Nasal cavity respiratory epithelium epithelial cell of viscerocranial mucosa (primary cell): ENCODE measurements at places on chromosomes 6 and 20. TPM values are rescaled to one million over a fixed set of nuclear protein-coding genes. Genes with fewer than 3 reads are reported as not detected.

EYA4 gene
- total RNA-seq, result 2.4 and 23.8 TPM in 2 replicates

RNF39 gene
- 1.5 and 3.8 TPM in 2 replicates for total RNA-seq

HDGFL1 gene
- total RNA-seq, result not detected in 2 replicates

EYA2 gene
- 3.4 and 12.3 TPM in 2 replicates for total RNA-seq
